ENCODE measurements at places on chromosomes 11 and 22.

GRCh38 chr11:131737357-131737756, 366.9 kb downstream of the NTM start:
- no peak for DNase-seq

GRCh38 chr11:10588904-10589303, 20.4 kb upstream of the LYVE1 start:
- no peak for DNase-seq

DNA sequence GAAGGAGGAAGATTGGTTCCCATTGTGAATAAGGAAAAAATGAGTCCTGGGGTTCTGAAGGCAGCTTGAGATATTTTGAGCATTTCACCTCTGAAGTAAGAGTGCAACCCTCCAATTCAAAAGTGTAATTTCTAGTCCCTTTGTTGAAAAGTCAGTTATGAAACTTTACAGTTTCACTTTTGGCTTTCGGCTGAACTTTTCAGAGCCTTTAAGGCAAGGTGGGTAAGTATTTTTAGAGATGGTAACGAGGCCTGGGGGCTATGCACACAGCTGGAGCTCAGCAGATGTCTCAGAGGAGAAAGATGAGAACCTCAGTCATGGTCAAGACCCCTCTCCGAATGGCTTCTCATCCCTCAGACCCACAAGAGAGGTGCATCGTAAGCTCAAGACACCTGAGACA, 267.6 kb downstream of the KIRREL3 start:
- DNase-seq = no peak

GRCh38 chr11:78787696-78788095, 213.0 kb upstream of the NARS2 start:
- no peak for DNase-seq

GRCh38 chr11:118434123-118434552, 2.2 kb upstream of the KMT2A start:
- no peak for DNase-seq

GRCh38 chr22:30535182-30535581, 11.4 kb downstream of the SEC14L6 start:
- DNase-seq = no peak

GRCh38 chr22:31917227-31917921, 27.0 kb upstream of the YWHAH start:
- DNase-seq = no peak

DNA sequence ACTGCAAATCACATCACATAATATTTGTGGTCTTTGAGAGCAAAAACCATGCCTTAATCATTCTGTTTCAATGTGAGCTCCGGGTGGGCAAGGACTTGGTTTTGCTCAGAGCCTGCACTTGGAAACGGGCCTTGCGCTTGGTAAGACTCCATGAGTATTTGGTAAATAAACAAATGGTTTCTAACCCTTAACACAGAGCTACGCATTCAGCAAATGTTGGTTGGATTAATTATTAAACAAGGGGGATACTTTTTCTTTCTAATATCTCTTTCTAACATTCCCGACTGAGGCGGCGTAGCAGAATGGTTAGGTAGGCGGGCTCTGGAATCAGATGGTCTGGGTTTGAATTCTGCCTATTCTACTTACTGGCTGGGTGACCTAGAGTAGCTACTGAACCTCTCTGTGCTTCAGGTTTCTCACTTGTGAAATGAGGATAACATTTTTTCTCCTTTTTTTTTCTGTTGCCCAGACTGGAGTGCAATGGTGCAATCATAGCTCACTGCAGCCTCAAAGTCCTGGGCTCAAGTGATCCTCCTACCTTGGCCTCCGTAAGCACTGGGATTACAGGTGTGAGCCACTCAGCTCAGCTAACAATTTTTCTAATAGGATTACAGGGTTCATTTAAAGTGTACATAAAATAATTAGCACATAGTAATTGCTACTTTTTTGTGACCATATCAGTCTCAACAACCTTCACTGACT, 3.4 kb upstream of the FAM83F start:
- no peak for DNase-seq

DNA sequence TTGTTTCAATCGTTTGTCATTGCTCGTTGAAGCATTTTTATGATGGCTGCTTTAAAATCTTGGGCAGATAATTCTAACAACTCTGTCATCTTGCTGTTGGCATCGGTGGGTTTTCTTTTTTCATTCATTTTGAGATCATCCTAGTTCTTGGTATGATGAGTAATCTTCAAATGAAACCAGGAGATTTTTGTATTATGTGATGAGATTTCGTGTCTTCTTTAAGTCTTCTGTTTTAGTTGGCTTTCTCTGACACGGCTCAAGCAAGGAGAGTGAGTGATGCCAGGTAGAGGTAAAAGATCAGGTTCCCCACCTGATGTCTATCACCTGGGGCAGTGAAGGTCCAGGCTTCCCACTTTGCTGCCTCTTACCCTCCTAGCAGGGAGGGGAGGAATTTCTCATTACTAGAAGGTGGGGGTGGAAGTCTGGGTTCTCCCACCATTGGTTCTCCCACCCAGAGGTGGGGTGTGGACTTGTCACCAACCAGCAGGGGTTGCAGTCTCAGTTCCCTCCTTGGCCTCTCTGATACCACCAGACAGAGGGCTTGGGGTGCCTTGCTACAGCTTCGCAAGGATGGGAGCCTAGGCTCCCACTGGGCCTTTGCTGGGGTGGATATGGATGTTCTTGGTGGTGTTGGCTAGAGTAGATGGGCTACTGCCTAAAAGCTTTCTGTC, 12.9 kb downstream of the CDC45 start:
- DNase-seq = no peak

GRCh38 chr11:86923999-86924766, 31.0 kb downstream of the FZD4 start:
- DNase-seq = no peak

DNA sequence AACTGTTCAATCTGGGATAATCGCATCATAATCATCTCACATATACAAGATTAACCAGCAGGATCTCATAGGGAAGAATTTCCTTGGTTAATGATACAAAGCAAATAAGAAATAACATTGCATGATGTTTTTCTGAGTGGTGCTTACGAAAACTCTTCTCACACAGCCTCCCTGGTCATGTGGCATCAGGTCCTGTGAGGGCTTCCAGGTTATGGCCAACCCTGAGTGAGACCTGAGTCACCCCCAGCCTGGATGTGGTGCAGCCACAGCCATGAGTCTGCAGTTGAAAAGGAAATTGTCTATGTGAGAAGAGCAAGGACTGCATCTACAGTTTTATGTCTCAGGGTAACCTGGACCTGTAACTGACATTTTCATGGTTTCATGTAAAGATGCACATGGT, 90.5 kb upstream of the XKR3 start:
- no peak for DNase-seq

DNA sequence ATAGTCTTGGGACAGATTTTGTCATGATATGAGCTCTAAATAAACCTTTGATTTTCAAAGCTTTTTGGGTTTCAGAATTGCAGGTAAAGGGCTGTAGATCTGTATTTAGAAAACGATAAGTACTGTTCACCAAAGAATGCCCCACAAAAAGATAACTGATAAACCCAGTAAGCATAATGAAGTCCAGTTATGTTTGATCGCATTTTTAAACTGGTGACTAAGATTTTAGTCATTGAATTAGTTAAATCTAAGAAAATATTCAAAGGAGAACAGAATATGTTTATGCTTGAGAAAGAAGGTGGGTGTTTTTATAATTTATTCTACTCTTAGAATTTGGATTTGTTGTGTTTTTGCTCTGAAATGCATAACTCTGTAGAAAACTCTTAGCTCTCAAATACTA, 11.6 kb downstream of the DEPDC7 start:
- no peak for DNase-seq

DNA sequence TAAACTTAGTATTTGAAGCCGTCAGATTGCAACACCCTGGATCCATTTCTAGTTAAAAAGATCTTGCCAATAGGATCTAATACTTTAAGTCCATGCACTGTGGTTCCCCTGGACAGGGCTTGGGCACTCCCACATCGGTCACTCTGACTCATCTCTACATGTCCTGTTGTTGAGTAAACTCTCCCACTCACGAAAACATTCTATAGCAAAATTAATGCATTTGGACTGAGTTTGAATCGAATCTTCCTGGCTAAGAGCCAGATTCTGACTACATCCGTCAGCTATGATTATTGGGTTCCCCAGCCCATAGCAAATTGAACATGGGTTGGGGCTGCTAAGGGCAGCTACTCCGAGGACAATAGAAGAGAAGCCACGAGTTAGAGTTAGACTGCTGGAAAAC, 182.1 kb upstream of the SORL1-AS1 start:
- no peak for DNase-seq

- no peak for DNase-seq
Observed at GRCh38 chr11:12128301-12128751, 17.9 kb downstream of the MICAL2 start.

DNA sequence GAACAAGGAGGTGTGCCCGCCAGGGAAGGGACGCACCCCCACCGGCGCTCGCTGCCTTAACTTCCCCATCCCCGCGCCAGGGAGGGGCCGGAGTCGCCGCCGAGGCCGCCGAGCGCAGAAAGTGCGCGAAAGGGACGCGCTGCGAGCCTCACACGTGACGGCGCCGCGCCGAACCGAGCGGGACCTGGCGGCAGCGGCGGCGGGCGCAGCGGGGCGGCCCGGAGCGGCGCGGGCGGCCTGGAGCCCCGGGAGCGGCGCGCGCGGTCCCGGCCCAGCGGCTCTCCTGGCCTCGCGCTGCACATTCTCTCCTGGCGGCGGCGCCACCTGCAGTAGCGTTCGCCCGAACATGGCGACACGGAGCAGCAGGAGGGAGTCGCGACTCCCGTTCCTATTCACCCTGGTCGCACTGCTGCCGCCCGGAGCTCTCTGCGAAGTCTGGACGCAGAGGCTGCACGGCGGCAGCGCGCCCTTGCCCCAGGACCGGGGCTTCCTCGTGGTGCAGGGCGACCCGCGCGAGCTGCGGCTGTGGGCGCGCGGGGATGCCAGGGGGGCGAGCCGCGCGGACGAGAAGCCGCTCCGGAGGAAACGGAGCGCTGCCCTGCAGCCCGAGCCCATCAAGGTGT, at the start of gene SORL1:
Gene SORL1, plus strand, starts transcription at position 329 of the 623 bp plus-strand sequence. Its CDS starts 18 bp downstream, at position 347.
- no peak for DNase-seq

Measured in stimulated activated CD8-positive, alpha-beta memory T cell treated with anti-CD3 and anti-CD28 coated beads, Interleukin-12 subunit alpha, Interleukin-12 subunit beta, amount 100 ng/mL, for 1 hour (primary cell).